ENCODE measurements at places on chromosomes 12 and 14.
A peak's percentile ranks its signal among the peaks of the same experiment; 100 is the strongest.

GRCh38 chr12:130245251-130245650 is 83.0 kb downstream of the FZD10 start:
- no peak for DNase-seq

DNA sequence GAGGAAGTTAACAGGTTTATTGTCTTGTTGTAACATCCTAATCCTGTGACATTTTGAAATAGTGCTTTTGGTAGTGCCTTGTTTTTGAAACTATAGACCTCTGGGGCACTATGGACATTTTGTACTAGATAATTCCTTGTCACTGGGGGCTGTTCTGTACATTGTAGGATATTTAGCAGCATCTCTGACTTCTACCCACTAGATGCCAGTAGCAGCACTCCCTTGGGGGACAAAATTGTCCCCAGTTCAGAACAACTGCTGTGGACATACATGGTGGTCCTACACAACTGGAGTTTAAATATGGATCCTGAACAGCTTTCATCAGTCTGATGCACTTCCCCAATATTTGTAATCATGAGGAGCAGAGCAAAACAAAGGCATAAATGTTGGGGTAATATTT is 264.7 kb downstream of the RAD51B start:
- DNase-seq: no peak

- DNase-seq: no peak
These were observed 294.4 kb downstream of the DIO2 start for GRCh38 chr14:79916892-79917291.

DNA sequence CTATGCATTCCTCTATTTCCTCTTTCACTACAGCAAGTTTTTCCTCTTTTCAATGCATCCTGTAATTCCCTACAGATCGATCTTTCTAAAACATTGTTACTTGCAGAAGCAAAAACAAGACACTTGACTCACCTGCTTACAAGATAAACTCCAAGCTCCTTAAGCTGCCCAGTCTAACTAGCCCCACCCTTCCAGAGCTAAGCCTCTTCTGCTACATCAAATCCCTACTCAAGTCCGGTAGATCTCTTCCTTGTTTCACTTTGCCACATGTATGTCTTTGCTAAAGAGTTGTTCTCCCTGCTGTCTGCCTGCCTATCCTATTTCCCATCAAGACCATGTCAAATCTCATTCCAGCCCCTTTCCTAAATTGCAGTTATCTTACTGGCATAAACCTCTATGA is 724.8 kb downstream of the C12orf50 start:
- DNase-seq: no peak

GRCh38 chr14:103196716-103197115 is 73.5 kb downstream of the TNFAIP2 start:
- no peak for DNase-seq

- DNase-seq: no peak
These were observed 29.8 kb downstream of the ITPK1 start for GRCh38 chr14:93085911-93086310.

DNA sequence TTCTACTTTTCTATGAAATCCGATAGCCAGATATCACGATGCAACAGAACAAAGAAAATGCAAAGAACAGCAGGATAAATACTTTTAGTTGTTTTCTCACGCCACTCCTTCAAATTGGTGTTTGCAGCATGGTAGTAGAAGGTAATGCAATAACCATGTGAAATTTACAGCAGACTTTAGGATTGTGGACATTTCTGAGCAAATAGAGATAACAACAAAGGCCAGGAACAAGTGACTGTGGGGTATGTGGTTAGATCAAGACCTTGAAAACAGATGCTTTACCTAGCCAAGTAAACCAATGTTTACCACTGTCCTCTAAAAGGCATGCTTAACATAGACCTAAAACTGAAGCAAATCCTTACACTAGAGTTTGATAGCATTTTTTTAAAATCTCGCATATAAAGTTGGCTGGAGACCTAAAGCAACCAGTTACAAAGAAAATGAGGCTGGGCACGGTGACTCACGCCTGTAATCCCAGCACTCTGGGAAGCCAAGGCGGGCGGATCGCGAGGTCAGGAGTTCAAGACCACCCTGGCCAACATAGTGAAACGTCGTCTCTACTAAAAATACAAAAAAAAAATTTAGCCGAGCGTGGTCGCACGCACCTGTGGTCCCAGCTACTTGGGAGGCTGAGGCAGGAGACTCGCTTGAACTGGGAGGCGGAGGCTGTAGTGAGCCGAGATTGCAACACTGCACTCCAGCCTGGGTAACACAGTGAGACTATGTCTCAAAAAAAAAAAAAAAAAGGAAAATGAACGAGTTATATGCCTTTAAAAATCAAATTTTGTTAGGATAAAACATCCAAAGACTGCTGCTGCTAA is 123.2 kb upstream of the FOXN3 start:
- no peak for DNase-seq

GRCh38 chr12:26732005-26732908 is 100.7 kb downstream of the ITPR2 start:
- DNase-seq: no peak

DNA sequence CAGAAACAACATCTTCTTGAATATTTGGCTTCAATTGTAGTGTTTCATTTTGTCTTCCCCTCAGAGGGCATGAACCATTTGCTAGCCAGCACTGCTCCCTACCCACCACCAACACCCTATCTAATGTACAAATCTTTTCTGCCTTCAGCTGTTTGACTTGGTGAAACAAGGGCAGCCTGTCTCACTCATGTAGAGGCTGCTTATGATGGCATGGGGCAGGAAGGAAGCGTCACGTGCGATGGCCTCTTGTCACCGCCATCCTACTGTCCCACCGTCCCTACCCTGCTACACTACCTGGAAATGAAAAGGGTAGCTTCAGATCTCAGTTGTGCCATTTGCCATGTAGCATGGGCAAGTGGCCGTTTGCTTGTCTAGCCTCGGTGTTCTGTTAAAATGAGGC is 29.9 kb upstream of the LRTM2 start:
- no peak for DNase-seq

- no peak for DNase-seq
These were observed 24.9 kb upstream of the C12orf76 start for GRCh38 chr12:110073049-110073831.

- DNase-seq: no peak
These were observed 336.8 kb downstream of the LRIG3 start for GRCh38 chr12:58583529-58583928.

DNA sequence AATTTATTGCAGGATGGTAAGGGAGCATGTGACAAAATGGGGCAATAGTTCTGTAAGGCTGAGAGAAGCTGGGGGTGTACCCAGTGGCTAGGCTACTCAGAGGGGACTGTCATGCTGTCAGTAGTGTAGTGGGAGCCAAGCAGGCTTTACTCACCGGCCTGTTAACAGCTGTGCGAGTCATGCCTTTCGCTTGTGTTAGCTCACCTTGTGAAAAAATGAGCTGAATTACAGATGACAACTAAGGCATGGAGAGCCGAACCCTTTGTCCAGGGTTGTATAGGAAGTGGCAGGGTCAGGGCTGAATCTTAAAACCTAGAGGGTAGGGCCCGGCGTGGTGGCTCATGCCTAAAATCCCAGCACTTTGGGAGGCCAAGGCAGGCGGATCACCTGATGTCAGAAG is 37.9 kb downstream of the SH2B3 start:
- no peak for DNase-seq

GRCh38 chr14:99511421-99512109 is 30.4 kb downstream of the CCNK start:
- DNase-seq: no peak

DNA sequence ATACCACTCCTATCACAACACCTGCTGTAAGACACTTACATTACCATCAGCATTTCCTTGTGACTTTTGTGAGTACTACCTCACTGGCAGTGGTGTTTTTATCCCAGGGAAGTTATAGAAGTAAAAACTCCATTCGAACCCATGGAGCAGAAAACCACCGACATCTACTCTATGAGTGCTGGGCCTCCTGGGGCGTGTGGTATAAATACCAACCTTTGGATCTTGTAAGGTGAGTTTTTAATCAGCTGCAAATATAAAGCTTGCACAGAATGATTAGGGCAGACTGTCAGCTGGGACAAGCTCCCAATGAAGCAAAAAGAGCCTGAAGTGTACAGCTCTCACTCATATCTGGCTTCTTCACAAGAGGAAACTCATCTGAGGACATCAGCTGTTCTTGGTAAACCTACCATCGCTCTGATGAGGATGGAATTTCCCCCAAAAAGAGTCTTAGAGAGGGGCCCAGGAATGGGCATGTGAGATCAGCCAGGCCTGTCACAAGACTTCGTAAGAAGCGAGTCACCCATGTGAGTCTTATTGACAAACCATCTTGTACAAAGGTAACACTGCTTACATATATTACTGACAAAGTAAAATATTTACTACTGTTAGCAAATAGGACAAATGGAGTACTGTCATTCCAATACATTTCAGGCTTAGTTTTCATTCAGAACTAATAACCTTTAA is 170.0 kb downstream of the SLC5A8 start:
- no peak for DNase-seq

GRCh38 chr12:123889848-123890535 is 82.6 kb downstream of the CCDC92 start:
- DNase-seq: no peak

DNA sequence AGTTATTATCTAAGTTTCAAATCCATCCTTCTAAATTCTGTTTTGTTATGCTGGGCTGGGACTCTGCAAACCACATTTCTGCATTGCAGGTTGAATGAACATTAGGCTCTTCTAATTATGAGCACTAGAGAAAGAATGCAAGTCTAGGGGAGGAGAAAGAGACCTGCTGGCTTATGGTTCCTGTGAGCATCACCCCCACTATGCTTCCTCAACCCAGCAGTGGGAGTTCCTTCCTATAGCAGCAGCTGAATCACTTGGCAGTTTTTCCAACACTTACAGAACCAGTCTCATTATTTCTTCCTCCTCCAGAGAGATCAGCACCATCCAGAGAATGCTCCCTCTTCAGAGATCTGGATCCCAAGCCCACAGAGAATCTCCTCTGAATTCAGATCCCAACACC is 297.7 kb upstream of the CLEC14A start:
- DNase-seq: no peak

DNA sequence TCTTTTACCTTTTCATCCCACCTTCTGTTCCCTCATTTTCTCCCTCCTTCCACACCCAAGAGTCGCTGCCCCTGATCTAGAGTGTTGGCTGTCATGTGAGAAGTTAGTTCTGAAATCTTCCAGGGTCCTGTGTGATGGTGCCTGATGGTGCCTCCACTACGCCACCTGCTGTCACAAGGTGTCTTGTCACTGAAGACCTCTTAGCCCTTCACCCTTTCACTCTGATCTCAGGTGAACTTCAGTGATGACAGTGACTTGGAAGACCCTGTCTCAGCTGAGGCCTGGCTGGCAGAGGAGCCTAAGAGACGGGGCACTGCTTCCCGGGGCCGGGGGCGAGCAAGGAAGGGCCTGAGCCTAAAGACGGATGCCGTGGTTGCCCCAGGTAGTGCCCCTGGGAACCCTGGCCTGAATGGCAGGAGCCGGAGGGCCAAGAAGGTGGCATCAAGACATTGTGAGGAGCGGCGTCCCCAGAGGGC is 7.6 kb upstream of the PFDN5 start:
- DNase-seq: peak; percentile 55

- no peak for DNase-seq
These were observed 10.0 kb upstream of the NR1H4 start for GRCh38 chr12:100463661-100464060.

GRCh38 chr12:106743270-106743988 is 31.1 kb upstream of the RIC8B start:
- no peak for DNase-seq

GRCh38 chr14:61805451-61805850 is 43.2 kb downstream of the SNAPC1 start:
- DNase-seq: no peak

GRCh38 chr12:90945070-90945649 is 9.8 kb downstream of the CCER1 start:
- no peak for DNase-seq
